NCI-H526 treated with DMSO at 0.1 percent for 48 hours (cell line): ENCODE measurements at places on chromosomes 3 and 15.

DNA sequence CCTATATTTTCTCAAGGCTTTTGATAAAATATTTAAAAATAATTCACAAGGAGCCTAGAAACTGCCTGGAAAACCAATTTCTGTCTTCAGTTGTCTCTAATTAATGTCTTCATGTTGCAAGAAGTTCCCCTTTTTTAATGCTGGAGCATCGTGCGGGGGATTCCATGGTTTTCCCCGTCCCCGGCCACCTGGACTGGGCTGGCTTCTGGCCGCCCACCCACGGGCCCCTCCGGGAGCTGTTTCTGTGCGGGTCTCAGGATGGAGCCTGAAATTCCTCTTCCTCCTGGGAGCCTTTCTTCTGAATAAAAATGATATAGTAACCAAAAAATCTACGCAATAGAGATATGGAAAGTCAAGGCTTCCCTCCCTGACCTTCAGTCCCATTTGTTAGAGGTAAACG, 8.1 kb upstream of the LRRK1 start:
- DNase-seq, result no peak

DNA sequence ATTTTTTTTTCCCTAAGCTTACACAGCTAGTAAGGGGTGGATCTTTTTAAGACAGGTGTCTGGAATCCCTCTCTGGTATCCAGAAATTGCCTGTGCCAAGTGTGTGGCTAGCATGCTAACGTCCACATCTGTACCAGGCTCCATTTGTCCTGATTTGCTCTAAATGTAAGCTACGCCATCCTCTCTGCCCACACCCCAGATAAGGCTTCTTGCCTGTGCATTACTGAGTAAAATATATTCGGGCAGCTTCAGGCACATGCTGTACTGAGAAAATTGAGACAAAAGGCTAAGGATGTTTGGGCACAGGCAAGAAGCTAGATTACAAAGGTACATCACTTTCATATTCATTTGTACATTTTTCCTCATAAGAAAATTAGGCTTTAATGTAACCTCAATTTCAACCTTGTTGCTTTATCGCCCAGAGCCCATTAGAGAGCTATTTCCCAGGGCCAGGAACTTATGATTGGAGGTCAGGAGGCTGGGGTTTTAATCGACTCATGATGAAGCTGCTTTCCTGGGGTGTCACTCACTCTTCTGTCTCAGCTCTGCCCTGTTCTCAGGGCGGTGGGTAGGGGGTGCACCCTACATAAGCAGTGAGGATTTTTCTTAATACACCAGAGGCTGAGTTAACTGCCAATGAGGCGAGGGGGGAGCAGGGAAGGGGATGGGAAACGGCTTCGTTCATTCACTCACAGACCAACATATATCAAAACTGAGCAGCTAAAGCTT, 106.3 kb downstream of the RORA start:
- no peak for DNase-seq

DNA sequence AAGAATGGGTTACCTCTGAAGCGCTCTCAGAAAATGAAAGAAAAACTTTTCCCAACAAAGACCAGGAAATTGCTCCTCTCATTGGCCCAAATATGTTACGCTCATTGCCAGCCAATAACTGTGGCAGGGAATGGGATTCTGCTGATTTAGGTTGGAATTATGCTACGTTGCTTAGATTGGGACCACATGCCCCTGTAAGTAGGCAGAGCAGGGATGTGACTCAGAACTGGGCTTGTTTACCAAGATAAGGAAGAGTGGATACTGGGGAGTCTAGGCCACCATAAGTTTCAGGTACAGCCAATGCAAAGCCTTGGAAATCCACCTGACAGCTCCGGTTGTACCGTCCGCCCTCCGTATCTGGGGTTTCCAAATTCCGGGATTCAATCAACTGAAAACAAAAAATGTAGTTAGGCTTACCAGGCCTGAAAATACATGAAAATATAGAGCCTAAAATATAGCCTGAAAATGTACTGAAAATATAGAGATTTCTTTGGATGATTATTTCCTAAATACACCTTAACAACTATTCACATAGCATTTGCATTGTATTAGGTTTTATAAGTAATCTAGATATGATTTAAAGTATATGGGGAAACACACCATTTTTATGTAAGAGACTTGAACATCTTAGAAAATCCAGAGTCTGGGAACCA, 1.5 kb upstream of the TCF12 start:
- DNase-seq, result no peak

DNA sequence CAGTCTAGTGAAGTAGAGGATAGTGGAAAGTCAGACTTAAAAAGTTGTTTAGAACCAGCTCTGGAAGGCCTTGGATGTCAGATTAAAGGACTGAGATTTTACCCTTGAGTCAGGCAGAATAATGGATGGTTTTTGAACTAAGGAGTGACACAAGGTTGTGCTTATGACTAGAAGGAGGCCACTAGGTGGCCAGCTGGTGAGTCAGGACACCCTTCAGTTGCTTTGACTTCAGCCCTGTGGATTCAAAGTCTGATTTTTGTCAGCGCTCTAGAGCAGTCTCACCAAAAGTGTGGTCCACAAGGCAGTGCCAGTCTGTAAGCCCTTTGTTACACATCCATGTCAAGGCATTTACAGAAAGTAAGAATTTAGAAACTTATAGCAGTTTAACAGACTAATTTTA, 3.8 kb upstream of the GABPB1 start:
- DNase-seq, result no peak

- DNase-seq, result no peak
Observed at GRCh38 chr15:79308874-79309273, 2.0 kb upstream of the TMED3 start.

GRCh38 chr3:189597918-189598317, 33.3 kb upstream of the TP63 start:
- DNase-seq, result no peak

DNA sequence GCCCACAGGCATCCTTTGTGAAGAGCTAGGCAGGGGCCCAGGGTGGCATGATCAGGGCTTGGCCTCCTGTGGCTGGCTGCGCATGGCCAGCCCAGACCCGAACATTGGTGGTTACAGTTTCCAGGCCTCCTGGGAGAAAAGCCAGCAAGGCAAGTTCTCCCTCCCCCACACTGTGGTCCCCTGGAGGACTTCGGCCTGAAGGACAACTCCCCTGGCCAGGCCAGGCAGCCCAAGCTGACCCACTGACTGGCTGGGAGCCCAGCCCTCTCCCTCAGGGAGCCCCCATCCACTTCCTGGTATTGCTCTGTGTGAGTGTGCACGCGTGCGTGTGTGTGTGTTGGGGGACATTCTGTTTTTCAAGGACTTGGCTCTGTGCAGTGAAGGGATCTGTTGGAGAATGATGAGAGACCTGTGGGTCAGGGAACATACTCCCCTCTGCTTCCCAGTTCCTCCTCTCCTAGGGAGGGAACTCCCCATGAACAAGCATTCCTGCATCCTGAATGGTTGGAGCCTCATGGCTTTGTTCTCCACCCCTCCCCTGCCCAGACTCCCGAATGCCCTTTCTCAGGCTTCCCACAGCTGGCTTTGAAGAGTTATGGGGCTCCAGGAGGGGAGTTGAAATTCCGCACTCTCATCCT, 29.5 kb downstream of the CORO2B start:
- no peak for DNase-seq

GRCh38 chr3:12719541-12719940, 39.5 kb downstream of the TMEM40 start:
- DNase-seq, result no peak

DNA sequence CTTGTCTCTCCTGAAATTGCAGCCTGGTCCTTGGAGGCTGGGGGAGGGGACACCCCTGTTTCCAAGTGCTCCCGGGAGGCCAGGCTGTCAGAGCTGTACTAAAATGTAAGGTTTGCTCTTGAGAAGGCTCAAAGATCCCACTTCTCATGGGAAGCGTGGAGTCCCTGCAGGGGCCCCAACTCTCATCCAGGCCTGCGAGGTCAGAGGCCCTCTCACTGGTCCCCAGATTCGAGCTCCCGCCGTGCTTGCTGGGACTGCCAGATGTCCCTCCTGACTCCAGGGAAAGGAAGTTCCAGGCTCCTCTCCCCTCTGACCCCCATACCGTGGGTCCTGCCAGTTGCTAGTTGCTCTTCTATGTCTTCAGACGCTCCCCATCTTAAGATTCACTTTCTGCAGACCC, 14.5 kb upstream of the ANPEP start:
- DNase-seq, result no peak

DNA sequence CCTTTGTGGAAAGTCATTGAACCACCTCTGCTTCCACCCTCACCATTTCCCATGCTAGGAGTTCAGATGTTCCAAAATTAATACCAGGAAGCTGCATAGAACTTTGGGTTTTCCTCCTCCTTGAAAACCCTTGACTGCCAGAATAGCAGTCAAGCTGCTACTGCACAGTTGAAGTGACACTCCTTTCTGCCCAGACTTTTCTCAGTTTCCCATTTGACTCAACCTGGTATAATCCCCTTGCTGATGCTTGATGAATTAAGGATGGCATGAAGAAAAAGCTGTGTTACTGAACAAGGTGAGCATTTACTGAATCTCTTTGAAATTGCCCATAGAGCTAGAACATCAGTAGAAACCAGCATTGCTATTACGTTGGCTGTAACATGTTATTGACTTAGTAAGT, 286.0 kb downstream of the EDEM1 start:
- DNase-seq, result no peak

- DNase-seq, result no peak
Observed at GRCh38 chr15:40477642-40478327, 7.0 kb downstream of the CHST14 start.

GRCh38 chr3:126464093-126464492, 11.6 kb downstream of the ZXDC start:
- no peak for DNase-seq

DNA sequence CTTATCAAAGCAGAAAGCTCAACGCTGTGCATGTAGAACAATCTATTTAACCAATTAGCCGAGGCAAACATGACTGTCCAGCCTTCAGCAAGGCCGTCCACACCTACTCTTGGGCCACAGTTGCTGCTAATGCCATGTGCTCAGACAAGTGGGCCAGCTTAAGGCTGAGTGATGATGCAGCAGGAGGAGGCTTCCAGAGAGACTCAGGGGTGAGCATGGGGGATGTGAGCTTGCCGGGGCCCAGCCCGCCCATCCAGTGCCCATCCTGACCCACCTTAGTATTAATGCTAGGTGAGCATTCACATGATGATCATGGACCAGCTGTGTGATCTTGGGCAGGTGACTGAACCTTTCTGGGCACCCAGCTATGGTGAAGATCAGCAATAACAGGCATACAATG, 150.1 kb downstream of the TPRA1 start:
- no peak for DNase-seq

DNA sequence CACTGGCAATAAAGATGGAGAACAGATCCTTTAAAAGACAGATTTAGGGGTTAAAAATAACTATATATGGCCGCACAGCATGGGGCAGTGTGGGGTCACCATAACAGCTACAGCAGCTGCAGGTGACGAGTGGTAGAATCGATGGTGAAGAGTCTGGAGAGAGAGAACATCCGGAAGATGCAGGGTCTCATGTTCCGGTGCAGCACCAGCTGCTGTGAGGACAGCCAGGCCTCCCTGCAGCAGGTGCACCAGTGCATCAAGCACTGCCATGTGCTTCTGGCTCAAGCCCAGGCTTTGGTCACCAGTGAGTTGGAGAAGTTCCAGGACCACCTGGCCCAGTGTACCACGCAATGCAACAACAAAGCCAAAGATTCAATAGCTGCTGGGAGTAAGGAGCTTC, 93.7 kb upstream of the IMPG2 start:
- DNase-seq, result no peak

- no peak for DNase-seq
Observed at GRCh38 chr15:50698101-50698500, 11.5 kb upstream of the TRPM7 start.

GRCh38 chr15:101018450-101018849, 99.3 kb downstream of the LRRK1 start:
- DNase-seq, result no peak
